ENCODE measurements at places on chromosomes 3 and 15. TPM values are rescaled to one million over a fixed set of nuclear protein-coding genes. Genes with fewer than 3 reads are reported as not detected.

GP9 gene
- not detected for total RNA-seq

SPESP1 gene
- not detected for total RNA-seq

GRCh38 chr3:65231544-65231943 is 543.7 kb upstream of the ADAMTS9 start:
- no peak for DNase-seq
- H3K4me1 ChIP-seq, result no peaks in the 10 kb centered on the region
- no peak overlapping the region for H3K4me3 ChIP-seq
- H3K27ac ChIP-seq, result no peak overlapping the region
- no peaks in the 10 kb centered on the region for H3K27me3 ChIP-seq

SHC4 gene
- total RNA-seq, result 2.2 TPM
